ENCODE measurements at places on chromosomes 11 and 22.

DNA sequence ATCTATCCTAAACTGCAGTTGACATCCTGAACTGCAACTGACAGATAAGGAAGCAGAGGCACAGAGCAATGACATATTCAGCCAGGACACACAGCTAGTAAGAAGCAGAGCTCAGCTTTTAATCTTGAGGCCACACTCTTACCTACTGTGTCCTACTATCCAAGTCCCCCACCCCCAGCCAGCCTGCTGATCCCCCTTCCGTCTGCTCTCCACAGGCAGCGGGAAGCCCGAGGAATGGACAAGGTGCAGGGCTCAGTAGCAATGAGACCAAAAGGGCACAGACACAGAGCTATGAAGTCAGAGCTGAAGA is 4.3 kb downstream of the POLR3H start:
- DNase-seq: no peak

GRCh38 chr11:19087658-19088057 is 27.1 kb upstream of the MRGPRX2 start:
- no peak for DNase-seq

GRCh38 chr11:898540-899190 is 11.9 kb downstream of the CHID1 start:
- no peak for DNase-seq

- no peak for DNase-seq
Measured at GRCh38 chr11:111135101-111135500, 110.4 kb upstream of the POU2AF2 start.

GRCh38 chr22:18109410-18110193 is 1.0 kb upstream of the TUBA8 start:
- no peak for DNase-seq

GRCh38 chr11:6717426-6717825 is 34.3 kb upstream of the MRPL17 start:
- DNase-seq: no peak

- DNase-seq: no peak
Measured at GRCh38 chr11:42974510-42975179, 337.2 kb upstream of the API5 start.

- no peak for DNase-seq
Measured at GRCh38 chr11:90476442-90477007, 253.7 kb upstream of the CHORDC1 start.

GRCh38 chr11:45178890-45179671 is 32.6 kb downstream of the PRDM11 start:
- no peak for DNase-seq

DNA sequence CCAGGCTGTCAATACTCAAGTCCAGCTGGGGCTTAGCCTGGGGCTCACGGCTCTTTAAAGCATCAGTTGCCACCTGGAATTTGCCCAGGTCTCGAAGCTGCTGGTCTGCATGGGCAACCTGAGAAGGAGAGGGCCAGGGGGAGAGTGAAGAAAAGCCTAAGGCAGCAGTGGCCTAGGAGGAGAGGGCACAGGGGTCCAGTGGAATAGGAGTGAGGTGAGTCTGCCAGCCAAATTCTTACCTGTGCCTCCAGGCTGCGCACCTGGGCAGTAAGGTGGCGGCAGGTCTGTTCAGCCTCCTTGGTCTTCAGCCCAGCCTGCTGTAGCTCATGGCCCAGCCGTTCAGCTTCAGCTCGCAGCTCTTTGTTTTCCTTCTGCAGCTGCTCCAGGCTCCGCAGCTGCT is 10.0 kb downstream of the IL18BP start:
- DNase-seq: no peak

GRCh38 chr11:18365741-18366140 is 28.6 kb upstream of the LDHA start:
- DNase-seq: no peak

All from GM12891 (cell line).